Fibroblast of upper back skin (primary cell): ENCODE measurements at places on chromosomes 3 and 15.

GRCh38 chr3:193981504-193981903, 154.4 kb upstream of the HES1 start:
- DNase-seq, result no peak

GRCh38 chr15:80401456-80401855, 2.7 kb upstream of the ARNT2 start:
- DNase-seq, result no peak

- no peak for DNase-seq
Observed at GRCh38 chr3:146306656-146307455, 56.0 kb upstream of the PLSCR4 start.

- DNase-seq, result peak; percentile 41
Observed at GRCh38 chr3:188468196-188468595, 314.2 kb downstream of the LPP start.

GRCh38 chr3:113297287-113297686, 85.9 kb downstream of the BOC start:
- no peak for DNase-seq

GRCh38 chr15:73867956-73868355, 5.4 kb upstream of the TBC1D21 start:
- DNase-seq, result no peak

GRCh38 chr3:88150806-88151205, 1.0 kb downstream of the C3orf38 start:
- DNase-seq, result no peak

GRCh38 chr3:49903451-49904424, at the start of gene MST1R:
Gene MST1R, minus strand, starts transcription at chr3:49903873. Its CDS starts 264 bp downstream, at chr3:49903609.
- peak; percentile 19 for DNase-seq

- DNase-seq, result peak; percentile 67
Observed at GRCh38 chr3:27606537-27606936, 115.6 kb downstream of the EOMES start.

DNA sequence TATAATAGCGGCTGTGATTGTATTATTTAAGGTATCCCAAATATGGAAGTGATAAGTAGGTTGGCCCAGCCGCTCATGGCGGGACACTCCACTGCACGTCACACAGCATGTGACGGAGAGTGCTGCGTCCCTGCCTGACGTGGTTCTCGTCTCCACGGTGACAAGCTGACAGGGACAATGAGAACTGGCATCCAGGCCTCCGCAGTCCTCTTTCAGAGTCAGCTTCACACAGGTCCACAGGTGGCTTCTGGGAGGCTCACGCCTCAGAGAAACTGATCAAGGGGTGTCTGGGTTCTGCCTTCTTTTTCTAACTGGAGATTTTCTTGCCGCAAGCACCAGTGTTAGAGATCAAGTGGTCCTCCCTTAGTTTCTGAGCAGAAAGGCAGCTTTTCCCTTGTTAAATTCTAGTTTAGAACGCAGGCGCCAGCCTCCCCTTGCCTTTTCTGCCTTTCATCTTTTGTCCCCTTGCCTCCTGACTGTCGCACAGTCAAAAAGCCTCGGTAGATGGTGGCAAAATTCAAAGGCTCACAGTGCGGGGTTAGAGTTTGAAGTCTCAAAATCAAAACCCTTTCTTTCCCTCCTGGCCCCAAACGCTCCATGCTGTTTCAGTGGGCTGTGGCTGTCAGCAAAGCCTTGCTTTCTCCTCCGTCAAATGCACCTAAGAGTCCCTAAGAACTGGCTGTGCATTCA, 120.9 kb downstream of the ATP10A start:
- no peak for DNase-seq

DNA sequence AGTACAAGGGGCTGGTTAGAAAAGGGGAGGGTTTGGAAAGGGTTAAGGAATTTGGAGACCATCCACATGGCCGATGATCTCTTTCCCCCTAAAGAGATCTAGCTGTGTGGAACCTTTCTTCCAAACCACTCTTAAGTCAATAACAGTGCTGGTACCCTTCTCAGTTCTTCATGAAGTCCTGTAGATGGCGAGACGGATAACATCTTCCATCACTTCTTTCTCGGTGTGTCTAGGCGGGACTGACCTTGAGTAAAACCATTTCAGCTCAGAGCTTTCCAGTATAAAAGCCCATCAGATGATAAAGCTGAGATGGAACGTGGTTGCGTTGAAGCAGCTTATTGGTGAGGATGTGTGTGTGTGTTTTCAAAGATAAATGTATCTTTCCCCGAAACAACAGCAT, 151.5 kb upstream of the BHLHE40 start:
- no peak for DNase-seq

DNA sequence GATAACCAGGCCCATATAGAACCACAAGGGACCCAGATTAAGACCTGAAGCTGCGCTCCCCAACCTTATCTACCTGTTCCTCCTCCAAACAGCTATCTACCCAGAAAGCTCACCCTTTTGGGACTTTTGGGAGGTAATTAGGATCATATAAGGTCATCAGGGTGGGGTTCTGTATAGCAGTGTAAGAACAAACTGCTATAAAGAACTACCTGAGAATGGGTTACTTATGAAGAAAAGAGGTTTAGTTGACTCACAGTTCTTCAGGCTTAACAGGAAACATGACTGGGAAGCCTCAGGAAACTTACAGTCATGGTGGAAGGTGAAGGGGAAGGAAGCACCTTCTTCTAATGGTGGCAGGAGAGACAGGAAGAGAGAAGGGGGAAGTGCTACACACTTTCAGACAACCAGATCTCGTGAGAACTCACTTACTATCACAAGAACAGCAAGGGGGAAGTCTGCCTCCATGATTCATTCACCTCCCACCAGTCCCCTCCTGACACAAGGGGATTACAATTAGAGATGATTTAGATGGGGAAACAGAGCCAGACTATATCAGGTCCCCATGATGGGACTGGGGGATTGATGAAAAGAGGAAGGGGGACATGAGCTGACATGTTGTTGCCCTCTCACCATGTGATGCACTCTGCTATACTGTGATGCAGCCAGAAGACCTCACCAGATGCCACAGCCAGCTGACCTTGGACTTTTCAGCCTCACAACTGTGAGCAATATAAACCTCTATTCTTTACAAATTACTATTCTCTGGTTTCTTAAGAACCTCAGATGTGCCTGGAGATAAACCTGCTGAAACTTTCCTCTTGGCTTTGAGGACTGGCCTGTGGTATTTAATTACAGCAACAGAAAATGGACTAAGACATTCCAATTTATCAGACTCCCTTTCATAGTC, 15.3 kb upstream of the FMN1 start:
- no peak for DNase-seq

DNA sequence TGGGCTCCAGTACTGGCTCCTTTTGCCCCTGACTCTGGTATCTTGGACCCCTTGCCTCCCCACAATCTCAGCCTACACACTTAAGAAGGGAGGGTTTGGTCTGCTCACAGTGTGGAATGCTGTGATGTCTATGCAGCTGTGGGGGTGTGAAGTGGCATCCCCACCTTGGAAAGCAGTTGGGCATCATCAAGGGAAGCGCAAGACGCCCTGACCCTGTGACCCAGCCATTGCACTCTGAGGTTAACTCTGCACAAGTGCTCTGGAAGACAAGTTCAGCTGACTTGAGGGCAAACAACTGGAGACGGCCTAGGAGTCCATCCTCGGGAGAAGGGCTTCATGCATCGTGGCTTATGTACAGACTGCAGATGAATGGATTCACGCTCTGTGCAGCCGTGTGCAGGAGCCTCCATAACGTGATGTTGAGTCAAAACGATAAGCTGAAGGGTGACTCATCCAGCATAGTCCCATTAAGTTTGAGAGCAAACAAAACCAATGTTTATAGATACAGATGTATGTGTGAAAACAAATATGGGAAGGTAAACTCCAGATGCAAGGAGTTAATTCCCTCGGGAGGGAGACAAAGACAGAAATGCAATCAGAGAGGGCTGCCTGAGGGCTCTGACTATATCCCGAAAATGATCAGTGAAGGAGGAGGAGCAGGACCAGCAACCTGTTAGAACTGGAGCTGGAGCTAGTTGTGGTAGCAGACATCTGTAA, 86.8 kb downstream of the LSM3 start:
- DNase-seq, result no peak

DNA sequence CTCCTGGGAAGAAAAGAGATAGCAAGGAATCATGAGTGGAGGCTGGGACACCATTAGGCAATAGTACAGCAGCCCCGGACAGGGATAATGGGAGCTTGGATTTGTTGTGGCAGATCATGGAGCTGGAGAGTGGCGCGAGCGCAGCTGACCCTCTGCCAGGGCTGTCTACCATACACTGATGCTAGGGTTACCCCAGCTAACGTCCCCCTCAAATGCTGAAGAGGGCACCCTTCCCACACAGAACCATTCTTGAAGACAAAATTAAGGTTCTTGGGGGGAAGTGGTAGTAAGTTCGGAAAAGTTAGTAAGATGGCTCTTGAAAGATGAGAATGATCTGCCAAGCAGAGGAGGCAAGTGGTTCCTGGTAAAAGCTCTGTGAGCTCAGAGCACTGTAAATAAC, 61.1 kb downstream of the ST3GAL6 start:
- DNase-seq, result no peak
